ENCODE measurements at places on chromosomes 4 and X.
A peak's percentile ranks its signal among the peaks of the same experiment; 100 is the strongest.

DNA sequence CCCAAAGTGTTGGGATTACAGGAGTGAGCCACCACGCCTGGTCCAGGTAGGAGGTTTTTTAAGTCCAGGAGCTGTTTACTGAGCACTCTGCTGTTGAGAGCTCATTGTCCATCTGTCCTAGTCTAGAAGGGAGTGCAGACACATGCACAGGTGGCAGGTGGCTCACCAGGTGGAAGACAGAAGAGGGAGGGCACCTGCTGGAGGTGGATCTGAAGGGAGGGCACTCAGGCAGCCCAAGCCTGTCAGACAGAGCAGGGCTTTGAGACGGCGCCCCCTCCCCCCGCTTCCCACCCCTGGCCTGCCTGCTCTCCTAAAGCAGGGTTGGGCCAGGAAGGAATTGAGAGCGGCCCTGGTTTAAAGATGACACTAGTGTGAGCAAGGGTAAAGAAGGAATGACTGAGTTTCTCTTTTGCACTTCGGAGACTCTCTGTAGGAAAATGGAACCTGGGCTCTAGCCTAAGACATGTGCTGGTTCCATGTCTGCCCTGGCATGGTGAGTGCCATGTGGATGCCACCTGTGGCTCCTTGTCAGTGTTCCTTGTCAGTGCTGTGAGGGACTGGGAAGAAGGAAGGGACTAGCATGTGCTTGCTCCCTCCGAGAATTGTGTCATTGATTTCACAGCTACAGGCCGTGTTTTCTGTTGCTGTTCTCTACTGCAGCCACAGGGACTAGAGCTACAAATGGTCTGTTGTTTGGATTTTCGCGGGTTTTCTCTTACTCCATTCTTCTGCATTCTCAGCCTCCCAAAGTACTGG, 108.6 kb downstream of the TNIP2 start:
- DNase-seq, result no peak

GRCh38 chr4:26874110-26874509, 13.5 kb downstream of the STIM2 start:
- DNase-seq, result no peak

- DNase-seq, result no peak
These were observed 1055.0 kb downstream of the RPA4 start for GRCh38 chrX:97938706-97939105.

DNA sequence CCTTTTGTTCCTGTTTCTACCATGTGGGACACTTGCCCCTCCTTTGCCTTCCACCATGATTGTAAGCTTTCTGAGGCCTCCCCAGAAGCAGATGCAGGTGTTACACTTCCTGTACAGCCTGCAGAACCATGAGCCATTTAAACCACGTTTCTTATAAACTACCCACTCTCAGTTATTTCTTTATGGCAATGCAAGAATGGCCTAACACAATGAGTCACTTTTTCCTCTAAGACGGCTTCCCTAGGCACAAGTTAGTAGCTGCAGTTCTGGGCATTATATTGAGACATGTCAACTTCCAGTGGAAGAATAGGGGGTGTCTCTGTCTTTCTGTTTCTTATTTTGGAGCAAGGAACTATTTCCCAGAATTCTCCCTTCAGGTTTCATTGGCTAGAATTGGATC, 32.9 kb upstream of the DIPK2B start:
- DNase-seq, result no peak

DNA sequence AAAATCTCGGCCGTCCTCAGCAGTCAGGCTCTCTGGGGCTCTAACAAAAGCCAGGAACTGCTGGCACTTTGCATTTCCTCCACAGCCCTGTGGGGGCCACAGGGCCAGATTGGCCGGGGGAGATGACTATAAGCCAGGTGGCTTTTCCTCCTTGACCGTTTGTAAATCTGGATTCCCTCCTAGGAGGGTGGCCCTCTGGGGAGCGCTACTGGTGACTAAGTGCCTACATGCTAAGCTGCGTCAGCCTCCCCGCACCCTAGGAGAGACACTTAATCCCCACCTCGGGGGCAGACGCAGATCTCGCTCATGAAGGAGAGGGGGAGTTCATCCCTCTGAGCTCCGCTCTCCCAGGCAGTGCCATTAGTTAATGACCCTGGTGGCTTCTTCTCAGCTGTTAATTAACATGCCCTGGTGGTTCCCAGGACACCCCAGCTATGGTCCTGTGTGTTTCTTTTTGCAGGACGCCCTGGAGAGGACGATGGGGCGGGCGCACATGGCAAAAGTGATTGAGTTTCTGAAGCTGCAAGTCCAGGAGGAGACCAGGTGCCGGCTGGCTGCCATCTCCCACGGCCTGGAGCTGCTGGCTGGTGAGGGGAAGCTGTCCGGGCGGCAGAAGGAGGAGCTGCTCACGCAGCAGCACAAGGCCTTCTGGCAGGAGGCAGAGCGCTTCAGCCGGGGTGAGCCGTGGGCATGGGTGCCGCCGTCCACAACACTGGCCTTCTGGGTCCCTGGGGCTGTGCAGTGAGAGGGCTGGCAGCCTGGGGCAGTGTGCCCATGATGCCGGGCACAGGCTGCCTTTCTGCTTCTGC, 41.6 kb downstream of the EVC start:
- peak; percentile 58 for DNase-seq

GRCh38 chr4:84855774-84856173, 110.7 kb downstream of the WDFY3 start:
- DNase-seq, result peak; percentile 18

- no peak for DNase-seq
These were observed 25.6 kb upstream of the MSMO1 start for GRCh38 chr4:165301833-165302232.

DNA sequence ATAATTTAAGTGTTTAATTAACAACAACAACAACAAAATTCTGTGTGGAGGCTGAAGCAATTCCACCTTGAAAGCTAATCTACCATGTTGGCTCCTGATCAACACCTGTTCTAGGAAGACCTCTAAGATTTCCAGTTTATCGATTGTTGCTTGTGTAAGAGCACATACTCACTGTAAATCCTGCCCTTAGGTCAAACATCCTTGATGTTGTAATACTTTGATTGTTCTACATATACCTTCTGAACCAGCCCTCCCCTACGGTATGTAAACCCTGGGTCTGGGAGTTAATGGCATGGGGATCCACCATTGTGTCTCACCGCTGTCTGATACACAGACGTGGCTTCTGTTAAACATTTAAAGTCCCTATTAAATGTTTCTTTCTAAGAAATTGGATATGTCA, 73.2 kb downstream of the RASL11B start:
- no peak for DNase-seq

GRCh38 chr4:38323141-38323641, 340.8 kb upstream of the KLF3 start:
- DNase-seq, result no peak

GRCh38 chrX:149007423-149007822, 497.7 kb downstream of the IDS start:
- no peak for DNase-seq

DNA sequence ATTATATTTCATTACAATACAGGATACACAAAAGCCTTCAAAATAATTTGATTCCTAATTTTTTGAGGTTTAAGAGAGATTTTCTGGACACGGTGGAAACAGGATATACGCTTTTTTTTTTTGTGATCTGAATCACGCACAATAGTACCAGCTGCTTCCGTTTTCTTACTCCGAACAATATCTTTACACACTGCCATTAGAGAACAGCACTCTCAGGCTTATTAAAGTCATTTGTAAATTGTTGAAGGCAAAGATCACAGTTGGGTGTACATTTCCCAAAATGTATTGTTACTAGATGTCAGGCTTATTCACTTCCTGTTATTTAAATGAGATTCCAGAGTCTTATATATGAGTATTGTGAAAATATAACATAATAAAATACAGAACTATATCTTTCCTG, 71.5 kb downstream of the TMEM47 start:
- no peak for DNase-seq

DNA sequence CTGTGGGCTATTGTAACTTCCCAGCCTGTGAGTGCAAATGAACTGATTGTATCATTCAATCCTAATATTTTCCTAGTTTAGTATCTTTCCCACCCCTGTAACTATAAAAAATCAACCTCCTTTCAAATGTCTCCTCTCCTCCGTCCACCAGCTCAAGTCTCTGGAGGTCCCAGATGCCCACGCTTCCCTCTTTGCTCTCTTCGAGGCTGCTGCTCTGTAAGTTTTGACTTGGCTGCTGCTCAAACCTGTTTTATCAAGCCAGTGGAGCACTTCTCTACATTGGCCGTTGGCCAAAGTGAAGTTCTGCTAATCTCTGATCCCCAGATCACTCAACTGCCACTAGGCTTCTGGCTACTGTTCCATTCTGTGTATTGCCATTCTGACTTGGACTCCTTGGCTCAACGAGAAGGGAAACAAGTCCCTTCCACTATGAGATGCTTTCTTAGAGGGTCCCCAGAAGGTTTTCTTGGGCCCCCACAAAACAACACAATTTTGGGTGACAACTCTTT, 60.7 kb upstream of the RAPGEF2 start:
- DNase-seq, result no peak

GRCh38 chr4:158209825-158210807, at the start of gene TMEM144:
Gene TMEM144, plus strand, starts transcription at chr4:158210486. Its CDS starts 2,182 bp downstream, at chr4:158212668.
- DNase-seq, result peak; percentile 88

DNA sequence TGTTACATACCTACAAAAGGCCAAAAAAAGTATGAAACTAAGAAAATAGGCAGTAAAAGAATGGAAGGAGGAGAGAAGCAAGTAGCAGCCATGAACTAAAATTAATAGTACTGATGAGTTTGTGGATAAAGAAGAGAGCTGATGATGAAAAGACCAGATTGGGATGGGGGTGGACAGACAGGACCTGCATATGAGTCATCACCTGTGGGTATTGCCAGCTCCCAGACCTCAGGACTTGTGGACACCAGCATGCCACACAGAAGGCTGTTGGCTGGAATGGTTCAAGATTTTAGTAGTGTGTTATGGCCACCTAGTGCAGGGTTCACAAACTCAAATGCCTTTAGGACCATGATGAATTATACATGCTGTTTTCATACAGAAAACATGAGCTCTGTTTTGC, 58.9 kb downstream of the ARX start:
- no peak for DNase-seq

- no peak for DNase-seq
These were observed 365.1 kb upstream of the CXorf51A start for GRCh38 chrX:147179625-147180024.

GRCh38 chrX:100999451-100999850, 29.9 kb downstream of the ARL13A start:
- DNase-seq, result no peak

- DNase-seq, result no peak
These were observed 2.8 kb downstream of the MXD4 start for GRCh38 chr4:2259036-2259540.

DNA sequence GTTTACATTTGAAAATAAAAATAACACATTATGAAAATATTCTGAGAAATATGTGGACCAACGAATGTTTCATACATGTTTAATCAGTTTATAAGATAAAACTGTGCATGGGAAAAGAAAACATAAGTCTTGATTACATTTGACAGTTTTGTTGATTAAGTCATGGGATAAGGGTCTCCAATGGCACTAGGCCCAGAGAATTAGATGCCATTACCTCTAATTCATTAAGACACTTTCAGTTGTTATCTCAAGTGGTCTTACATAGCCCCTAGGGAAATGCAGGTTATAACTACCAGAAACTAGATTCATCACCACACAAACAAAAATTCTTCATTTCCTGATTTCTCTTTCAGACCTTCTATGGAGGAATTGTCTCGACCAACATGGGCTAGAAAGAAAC, 300.8 kb downstream of the PCDH7 start:
- DNase-seq, result no peak

GRCh38 chrX:73126240-73126639, 46.9 kb upstream of the PABPC1L2A start:
- no peak for DNase-seq

DNA sequence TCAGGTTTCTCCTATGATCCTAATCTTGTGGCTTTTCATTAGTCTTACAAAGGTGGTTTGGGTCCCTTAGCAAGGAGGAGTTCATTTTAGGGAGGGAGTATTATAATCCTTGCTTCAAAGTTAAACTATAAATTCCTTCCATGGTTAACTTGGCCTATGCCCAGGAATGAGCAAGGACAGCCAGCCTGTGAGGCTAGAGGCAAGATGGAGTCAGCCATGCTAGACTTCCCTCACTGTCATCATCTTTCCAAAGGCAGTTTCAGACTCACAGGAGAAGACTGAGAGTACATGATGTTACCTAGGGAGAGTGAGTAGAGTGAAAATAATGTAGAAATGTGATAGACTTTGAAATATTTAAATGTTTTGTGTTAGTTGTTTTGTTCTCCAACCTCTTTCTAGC, 192.3 kb downstream of the GPAT3 start:
- no peak for DNase-seq
